HS-5 (cell line): ENCODE measurements at places on chromosomes 12 and 14.

- peak; percentile 14 for DNase-seq
Observed at GRCh38 chr14:75182821-75183220, 6.4 kb upstream of the TMED10 start.

DNA sequence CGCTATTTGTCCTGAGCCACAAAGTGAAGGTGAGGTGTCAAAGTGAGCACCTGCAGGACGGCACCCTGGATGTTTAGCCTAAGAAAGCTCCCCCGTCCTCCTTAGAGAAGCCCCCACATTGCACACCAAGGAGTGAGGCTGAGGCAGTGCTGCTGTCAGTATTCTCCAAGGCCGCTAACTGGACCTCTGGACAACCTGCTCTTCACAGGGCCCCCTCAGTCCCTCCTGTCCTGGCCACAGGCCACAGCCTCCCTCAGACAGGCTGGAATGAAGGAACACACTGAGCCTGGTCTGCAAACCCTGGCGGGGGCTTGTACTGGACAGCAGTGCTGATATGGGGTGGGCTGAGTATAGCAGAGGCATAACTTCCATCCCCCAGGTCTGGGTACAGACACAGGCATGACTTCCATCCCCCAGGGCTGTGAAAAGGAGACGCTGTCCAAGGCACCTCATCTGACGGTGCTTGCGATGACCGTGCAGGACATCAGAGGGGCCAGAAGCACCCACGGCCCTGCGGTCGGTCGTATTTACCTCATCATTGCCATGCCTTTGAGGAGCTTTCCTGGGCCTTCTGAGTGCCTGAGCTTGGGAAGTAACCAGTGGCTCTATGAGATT lies 82.4 kb upstream of the DIO3 start:
- no peak for DNase-seq

- peak; percentile 88 for DNase-seq
Observed at GRCh38 chr12:79420146-79420618, 270.6 kb downstream of the PAWR start.

DNA sequence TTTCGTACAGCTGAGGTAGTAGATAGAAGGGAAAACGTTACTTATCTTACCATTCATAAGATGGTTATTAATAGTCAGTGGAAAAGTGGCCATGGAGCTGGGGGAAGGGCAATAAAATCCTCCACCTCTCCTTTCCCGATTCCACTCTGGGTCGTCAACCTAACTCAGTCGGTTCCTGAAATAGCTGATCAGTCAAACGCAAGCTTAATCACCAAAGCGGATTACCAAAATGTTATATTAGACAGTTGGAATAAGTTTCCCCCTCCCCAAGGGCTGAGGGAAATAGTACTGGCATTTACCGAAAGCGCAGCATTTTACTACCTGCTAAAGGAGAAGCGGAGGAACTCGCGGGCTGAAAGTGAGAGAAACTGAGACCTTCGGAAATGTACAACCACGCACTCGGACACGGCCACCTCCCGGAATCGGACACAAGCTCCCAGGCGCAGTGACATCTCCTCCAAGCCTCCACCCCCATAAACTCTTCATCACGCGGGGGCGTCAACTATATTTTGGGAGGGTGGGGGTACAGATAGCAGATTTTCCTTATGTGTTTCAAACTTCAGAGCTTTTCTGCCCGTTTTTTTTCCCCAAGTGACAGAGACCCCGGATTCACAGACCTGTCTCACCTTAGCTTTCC lies 1.2 kb downstream of the PPM1H start:
- DNase-seq, result no peak

DNA sequence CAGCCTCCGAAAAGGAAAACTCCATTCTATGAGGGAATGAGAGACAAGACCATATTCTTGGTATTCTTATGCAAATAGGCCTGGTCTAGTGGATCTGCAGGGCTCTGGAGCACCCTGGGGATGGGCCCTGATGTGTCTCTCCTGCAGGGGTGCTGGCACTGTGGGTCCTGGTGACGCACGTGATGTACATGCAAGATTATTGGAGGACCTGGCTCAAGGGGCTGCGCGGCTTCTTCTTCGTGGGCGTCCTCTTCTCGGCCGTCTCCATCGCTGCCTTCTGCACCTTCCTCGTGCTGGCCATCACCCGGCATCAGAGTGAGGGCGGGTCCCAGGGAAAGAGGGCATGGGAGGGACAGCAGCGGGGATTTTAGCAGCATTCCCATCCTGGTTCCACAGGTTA lies 5.8 kb downstream of the SLC48A1 start:
- no peak for DNase-seq

- DNase-seq, result no peak
Observed at GRCh38 chr12:100266585-100266834, 369 bp downstream of the DEPDC4 start.

DNA sequence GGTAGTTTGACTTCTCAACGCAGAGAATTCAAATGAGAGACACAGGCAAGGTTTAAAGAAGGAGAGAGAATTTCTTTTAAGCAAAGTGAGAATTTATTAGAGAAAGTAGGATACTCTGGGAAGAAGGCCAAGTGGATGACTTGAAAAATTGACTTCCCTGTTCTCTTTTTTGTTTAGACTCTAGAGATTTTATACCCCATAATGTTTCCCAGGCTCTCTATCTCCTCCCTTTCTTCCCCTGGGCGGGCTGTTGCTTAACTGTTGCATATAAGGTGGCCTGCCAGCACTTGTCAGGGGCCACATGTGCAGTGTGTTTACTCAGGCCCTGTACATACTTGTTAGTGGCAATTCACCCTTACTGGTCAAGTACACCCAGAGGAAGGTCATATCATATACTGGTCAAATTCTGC lies 403.7 kb downstream of the SLC6A15 start:
- peak; percentile 22 for DNase-seq
